H54 (cell line): ENCODE measurements at places on chromosomes 3 and 15.

DNA sequence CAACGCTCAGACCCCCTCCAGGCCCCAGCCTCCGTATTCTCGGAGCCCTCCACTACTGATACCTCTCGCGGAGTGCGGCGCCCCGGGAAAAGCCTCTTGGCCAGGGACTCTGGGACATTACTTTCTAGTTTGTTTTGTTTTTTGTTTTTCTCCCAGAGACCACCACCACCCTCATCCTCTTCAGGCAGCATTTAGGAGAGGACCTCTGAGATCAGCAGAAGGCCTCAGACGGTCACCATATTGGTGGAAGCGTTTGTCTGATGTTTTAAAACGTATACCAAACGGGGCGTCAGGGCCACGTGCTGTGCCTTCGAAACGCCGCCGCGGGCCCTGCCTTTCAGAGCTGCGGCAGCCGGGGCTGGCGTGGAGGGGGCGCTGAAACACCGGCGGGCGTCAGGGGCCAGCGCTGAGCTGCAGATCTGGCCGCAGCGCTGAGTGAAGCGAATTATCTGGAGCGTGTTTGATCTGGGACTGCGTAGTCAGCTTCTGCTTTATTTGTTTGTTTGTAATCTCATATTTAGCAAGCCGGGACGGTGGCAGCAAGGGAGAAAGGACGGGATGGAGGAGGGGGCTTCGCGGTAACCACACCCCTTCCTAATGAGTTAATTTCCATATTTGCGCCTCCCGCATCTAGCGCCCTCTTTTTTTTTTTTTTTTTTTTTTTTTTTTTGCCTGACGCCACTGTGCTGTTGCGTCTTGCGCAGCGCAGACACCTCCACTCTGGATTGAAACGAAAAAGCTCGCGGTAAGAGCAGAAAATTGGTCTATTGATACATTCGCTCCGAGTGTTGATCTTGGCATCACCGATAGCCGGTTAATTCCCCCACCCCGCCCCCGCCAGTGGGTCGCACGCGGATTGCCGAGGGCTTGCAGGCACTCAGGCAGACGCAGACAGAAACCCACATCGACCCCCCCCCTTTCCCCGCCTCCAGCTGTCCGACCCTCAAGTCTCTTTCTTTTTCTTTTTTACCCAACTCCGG, 14.9 kb downstream of the SOX2 start:
- DNase-seq, result no peak

DNA sequence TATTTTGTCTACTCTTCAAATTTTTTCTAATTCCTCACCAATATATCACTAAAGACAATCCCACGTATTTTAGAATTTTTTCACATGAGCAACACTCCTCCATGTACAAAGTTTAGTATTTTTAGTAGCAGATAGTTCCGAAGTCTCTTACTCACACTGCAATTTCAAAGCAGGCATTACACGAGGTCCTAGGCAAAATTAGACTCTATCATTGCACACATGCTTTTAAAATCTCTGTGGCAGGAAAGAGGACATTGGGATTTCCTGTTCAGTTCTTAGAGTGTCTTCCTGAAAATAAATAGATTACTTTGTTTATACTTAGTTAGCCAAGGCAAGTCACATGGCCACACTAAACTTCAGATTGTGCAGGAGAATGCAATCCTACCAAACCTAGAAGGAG, 847.7 kb downstream of the ROBO2 start:
- no peak for DNase-seq

DNA sequence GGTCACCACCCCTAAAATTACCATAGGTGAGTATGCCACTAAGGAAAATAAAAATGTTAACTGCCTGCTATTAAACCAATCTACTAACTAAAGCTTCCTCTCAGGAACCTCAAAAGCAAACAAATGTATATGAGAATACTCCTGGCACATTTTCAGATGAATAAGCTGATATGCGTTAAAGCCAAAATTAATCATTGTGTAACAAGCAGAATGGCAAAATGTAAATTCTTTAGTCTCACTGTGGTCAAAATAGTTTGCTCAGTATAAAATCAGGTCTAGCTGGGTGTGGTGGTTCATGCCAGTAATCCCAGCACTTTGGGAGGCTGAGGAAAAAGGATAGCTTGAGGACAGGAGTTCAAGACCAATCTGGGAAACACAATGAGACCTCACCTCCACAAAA, 53.6 kb downstream of the SUMF1 start:
- DNase-seq, result no peak

DNA sequence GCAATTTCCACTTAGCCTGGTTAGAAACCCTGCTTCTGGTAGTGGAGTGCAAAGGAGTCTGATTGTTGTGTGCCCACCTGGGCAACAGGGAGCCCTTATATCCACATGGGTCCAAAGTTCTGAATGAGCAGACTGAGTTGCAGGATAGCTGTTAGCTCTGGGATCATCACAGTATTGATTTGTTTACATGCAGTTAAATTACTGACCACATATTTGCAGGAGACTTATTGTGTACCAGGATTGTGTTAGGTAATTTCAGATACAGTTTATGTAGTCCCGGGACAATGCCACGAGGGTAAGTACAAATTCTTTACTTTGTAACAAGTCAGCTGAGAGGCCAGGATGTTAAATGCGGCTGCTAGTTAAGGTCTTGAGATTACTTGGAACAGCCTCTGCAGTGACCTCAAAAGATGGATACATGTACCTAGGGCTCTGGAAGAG, 18.8 kb downstream of the ARHGEF26 start:
- DNase-seq, result no peak

DNA sequence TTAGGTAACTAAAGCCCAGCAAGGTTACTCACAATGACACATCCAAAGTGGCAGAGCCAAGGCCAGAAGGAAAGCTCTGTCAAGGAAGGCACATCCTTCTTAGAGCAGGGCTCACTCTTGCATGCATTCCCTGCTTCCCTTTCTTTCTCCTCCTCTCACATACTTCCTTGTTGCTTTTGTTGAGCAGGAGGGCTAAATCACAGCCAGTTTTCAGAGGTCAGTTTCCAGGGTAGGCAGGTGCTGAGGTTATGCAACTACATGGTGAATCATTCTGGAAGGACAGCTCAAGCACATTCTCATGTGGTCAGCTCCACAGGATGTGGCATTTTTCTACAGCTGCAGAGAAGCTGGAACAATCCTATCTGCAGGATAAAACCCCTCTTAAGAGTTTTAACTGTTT, 275.6 kb downstream of the ZNF621 start:
- peak; percentile 55 for DNase-seq

- no peak for DNase-seq
Measured at GRCh38 chr3:32257042-32257441, 18.6 kb downstream of the CMTM8 start.

DNA sequence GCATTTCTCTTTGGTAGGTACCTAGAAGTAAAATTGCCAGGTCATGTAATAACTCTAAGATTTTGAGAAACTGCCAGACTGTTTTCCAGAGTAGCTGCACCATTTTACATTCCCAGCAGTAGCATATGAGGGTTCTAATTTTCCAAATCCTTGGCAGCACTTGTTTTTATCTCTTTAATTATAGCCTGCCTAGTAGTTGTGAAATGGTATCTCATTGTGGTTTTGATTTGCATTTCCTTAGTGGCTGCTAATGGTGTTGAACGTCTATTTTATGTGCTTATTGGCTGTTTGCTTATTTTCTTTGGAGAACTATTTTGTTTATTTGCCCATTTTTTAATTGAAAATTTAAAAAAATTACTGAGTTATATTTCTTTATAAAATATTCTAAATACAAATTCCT, 117.9 kb downstream of the TCF12 start:
- no peak for DNase-seq
